Kidney (tissue), 22 donors: ENCODE measurements at places on chromosomes 11 and 22. TPM values are rescaled to one million over a fixed set of nuclear protein-coding genes. Genes with fewer than 3 reads are reported as not detected.

CECR2 gene
- total RNA-seq = 3.4 TPM

DNA sequence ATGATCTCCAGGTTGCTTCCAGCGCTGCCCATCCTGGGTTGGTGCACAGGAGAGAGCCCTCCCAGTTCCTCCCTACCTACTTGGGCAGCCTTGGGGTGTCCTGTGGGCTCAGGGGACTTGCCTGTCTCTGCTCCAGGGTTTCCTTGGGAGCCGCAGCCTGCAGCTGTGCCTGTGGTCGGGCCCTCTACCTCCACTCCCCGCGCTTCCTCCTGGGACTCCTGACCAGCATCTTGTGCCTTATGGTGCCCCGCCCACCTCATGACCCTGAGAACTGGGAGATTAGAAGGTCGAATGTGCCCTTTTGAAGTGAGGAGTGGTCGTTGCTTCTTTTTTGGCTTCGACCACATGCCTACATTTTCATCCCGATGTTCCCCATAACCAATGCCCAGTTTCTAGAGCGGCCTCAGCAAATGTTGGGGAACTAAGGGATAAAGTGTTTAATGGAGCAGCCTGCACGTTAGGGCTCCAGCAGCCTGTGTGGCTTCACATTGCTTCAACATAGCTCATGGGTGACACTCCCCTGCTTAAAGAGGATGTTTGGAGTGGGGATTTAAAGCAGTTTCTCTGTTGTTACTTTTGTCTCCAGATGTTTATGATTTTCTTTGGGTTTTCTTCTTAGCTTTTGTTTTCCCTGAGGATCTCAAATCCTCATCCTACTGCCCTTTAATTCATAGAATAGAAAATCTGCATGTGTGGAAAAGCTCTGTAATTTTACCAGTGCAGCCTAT, 248.8 kb downstream of the TBC1D22A start:
- no peaks in the 10 kb centered on the region for H3K27me3 ChIP-seq
- H3K27ac ChIP-seq = no peak overlapping the region
- DNase-seq = peak; percentile 48
- no peak overlapping the region for H3K4me3 ChIP-seq
- no peaks in the 10 kb centered on the region for H3K4me1 ChIP-seq

DNA sequence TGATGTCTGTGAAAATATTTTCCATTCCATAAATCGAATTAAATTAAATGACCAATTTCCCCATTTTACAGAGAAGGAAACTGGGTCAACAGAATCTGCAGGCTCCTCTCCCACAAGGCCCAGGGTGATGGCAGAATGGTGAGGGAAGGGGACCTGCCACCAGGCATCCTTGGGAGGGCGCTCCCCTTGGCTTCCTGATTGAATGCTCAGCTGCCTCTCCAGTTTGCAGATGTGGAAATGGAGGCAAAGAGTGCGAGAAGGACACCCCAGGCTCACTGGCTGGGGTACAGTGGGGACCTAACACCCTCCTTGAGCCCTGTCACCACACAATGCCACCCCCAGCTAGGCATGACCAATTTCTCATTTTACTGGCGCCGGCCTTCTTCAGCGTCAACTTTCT, 28.5 kb upstream of the CSNK1E start:
- H3K4me1 ChIP-seq = no peaks in the 10 kb centered on the region
- no peaks in the 10 kb centered on the region for H3K27me3 ChIP-seq
- no peak overlapping the region for H3K27ac ChIP-seq

DNA sequence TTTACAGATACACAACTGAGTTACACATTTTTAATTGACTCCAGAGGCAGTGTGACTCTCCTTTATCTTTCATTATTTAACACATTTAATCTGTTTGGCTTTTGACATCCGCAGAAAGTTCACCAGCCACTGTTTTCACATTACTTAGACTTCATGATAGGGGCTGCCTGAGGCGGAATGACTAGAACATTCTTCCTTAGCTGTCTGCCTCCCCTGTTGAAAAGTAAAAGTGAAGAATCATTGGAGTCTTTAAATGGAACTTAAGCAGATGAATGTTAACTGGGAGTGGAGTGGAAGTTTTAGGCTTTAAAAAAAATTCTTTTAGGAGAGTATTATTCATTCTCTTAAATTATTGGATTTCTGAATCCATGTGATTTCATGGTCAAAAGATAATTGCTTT, 229.2 kb upstream of the MTNR1B start:
- no peak overlapping the region for H3K27ac ChIP-seq
- H3K4me3 ChIP-seq = no peak overlapping the region
- no peaks in the 10 kb centered on the region for H3K4me1 ChIP-seq
- no peak for DNase-seq

DNA sequence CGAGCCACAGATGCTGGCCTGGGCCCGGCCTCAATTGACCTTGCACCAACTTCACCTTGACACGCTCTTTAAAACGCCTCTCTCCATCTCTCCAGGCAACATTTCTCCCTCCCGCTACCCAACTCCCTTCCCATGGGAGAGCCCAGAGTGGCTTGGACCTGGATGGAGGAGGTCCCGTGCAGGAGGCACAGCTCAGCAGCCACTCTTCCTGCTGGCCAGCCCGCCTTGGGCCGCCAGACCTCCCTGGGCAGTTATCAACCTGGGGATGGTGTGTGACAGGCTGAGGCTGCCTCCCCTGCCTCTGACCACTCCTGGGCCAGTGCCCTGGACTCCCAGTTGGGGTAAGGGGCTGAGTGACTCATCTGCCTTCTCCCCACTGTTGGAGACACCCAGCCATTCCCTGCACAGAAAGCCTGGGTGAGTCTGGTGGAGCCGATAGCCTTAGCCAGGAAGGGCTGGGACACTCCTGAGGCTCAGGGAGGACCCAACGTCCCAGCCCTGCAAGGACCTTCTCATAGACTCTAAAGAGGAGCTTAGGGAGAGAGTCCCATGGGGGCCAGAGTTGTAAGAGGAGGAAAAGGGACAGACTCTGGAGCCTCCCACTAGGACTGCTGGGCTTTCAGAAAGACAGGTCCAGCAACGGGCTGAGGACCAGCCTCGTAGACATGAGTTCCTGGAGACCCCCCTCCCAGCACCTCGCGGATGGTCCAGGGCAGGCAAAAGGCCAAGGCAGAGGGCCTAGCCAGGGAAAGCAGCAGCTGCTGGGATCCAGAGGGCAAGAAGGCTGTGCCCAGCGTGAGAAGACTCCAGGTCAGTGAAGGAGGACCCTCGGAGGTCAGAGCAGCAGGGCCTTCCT, 131.7 kb downstream of the CEP164 start:
- no peaks in the 10 kb centered on the region for H3K4me1 ChIP-seq
- no peaks in the 10 kb centered on the region for H3K27me3 ChIP-seq
- no peak overlapping the region for H3K4me3 ChIP-seq
- no peak overlapping the region for H3K27ac ChIP-seq

- H3K4me3 ChIP-seq = no peak overlapping the region
- no peaks in the 10 kb centered on the region for H3K36me3 ChIP-seq
- peaks cover 11% of the 10 kb centered on the region for H3K4me1 ChIP-seq
- no peak overlapping the region for H3K27ac ChIP-seq
Measured at GRCh38 chr22:23103199-23103954, 33.1 kb downstream of the GNAZ start.

GRCh38 chr22:39368461-39368911, 18.7 kb downstream of the SYNGR1 start:
- no peaks in the 10 kb centered on the region for H3K36me3 ChIP-seq
- H3K4me3 ChIP-seq = no peak overlapping the region
- no peak overlapping the region for H3K27ac ChIP-seq
- no peaks in the 10 kb centered on the region for H3K27me3 ChIP-seq

DNA sequence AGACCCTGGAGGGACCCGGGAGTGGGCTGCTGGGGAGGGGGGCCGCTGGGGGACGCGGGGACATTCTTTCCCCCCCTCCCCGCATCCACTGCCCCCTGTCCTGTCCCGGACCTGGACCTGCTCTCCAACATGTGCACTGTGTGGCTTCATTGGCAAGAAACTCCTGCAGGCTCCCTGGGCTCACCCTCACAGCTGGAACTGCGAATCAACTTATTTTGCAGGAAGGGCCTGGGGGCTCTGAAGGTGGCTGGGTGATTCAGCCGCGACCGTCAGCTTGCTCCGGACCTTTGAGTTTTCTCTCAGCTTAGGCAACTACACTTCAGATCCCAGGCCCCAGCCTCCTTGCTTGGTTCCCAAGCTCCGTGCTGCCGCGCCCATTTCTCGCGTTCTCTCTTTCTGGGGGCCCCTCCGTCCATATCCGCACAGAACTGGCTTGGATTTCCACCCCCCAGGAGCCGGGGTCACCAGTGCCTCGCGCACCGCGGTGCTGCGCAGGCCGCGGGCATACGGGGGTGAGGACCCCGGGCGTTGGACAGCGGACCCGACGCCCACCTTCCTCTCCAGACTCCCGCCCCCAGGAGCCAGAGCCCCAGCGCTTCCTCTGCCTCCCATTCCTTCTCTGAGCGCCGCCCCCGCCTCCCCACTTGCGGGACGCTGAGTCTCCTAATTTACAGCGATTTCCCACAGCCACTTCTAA, 471 bp upstream of the AHNAK start:
- H3K4me3 ChIP-seq = peak overlapping the region; percentile 66
- H3K27me3 ChIP-seq = no peaks in the 10 kb centered on the region
- peaks cover 37% of the 10 kb centered on the region for H3K4me1 ChIP-seq
- DNase-seq = no peak
- no peaks in the 10 kb centered on the region for H3K36me3 ChIP-seq
- peak overlapping the region; percentile 97 for H3K27ac ChIP-seq

DNA sequence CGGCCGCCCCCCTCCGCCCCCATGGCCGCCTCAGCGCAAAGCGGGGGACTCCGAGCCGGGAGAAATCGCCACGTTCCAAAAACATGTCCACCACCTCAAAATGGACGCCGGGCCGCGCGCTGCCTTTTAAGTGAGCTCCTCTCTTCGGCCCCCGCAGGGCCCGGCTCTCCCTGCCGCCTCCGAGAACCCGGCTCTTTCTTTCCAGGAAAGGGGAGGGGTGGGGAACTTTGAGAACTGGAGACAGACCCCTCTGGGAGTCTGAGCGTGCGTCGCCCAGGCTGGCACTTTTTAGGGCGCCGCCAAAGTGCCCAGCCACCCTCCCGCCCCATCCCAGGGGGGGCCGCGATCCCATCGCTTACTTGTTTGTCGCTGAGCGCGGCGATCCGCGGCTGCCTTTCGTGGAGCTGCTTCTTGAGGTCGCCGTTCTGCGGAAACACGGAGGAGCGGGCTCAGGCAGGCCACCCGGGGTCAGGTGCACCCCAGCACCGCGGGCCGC, 1.6 kb downstream of the PHF21B start:
- no peaks in the 10 kb centered on the region for H3K27me3 ChIP-seq
- peak overlapping the region; percentile 11 for H3K4me3 ChIP-seq
- H3K36me3 ChIP-seq = no peaks in the 10 kb centered on the region
- H3K4me1 ChIP-seq = peaks cover 3% of the 10 kb centered on the region
- peak; percentile 72 for DNase-seq
- peak overlapping the region; percentile 28 for H3K27ac ChIP-seq

DNA sequence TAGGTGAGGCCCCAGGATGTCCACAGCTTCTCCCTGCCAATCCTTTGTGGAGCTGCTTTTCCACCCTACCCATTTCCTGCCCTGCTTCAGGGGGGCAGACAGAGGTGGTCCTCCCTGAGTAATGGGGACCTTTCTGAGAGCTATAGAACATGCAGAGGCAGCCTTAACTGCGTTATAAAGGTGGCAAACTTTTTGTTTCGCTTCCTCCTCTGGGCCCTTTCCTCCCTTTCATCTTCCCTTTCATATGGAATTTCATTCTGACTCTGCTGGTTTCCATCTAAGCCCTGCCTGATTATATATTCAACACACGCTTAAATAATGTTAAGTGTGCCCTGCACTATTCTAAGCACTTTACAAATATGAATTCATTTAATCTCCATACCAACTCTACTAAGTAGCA, 169.3 kb upstream of the E2F8 start:
- H3K4me3 ChIP-seq = no peak overlapping the region
- H3K27ac ChIP-seq = no peak overlapping the region
- H3K4me1 ChIP-seq = no peaks in the 10 kb centered on the region
- H3K36me3 ChIP-seq = no peaks in the 10 kb centered on the region
- no peak for DNase-seq
- no peaks in the 10 kb centered on the region for H3K27me3 ChIP-seq

- H3K27me3 ChIP-seq = no peaks in the 10 kb centered on the region
- no peaks in the 10 kb centered on the region for H3K36me3 ChIP-seq
- no peak for DNase-seq
- H3K27ac ChIP-seq = no peak overlapping the region
Measured at GRCh38 chr22:38710351-38710750, 4.6 kb downstream of the GTPBP1 start.

DNA sequence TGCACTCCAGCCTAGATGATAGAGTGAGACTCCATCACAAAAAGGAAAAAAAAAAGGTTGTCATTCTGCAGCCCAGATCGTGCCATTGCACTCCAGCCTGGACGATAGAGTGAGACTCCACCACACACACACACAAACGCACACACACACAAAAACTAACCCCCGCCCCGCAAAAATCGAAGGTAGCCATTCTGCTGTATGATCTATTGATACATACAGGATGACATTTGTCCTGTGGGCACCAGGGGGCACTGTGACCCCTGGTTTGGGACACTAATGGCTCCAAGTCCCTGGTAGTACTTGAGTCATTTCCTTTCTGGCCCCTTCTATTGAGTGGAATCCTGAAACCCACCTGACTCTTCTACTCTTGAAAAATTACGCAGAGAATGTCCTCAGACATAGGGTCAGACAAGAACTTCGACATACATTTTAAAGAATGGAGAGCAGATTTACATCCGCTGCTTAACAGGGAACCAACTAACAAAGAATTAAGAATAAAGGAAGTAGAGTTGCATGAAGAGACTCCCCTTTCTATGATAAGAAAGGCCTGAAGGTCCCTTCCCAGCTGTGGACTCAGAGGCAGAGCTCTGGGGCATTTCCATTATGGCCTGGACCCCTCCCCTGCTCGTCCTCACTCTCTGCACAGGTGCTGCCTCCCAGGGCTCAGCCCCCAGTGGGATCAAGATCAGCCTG, 35.0 kb upstream of the PRAME start:
- peak; percentile 76 for DNase-seq
- H3K4me3 ChIP-seq = no peak overlapping the region
- no peak overlapping the region for H3K27ac ChIP-seq
- H3K36me3 ChIP-seq = no peaks in the 10 kb centered on the region
- no peaks in the 10 kb centered on the region for H3K27me3 ChIP-seq
- no peaks in the 10 kb centered on the region for H3K4me1 ChIP-seq

- H3K27ac ChIP-seq = no peak overlapping the region
- no peak overlapping the region for H3K4me3 ChIP-seq
- DNase-seq = no peak
- H3K27me3 ChIP-seq = no peaks in the 10 kb centered on the region
- no peaks in the 10 kb centered on the region for H3K36me3 ChIP-seq
Measured at GRCh38 chr11:113885897-113886296, 10.5 kb upstream of the USP28 start.

- no peak for DNase-seq
- peaks cover 6% of the 10 kb centered on the region for H3K36me3 ChIP-seq
- H3K4me1 ChIP-seq = no peaks in the 10 kb centered on the region
- no peak overlapping the region for H3K27ac ChIP-seq
Measured at GRCh38 chr11:95816037-95816436, 25.7 kb downstream of the CEP57 start.
